ENCODE measurements at places on chromosomes 3 and 15. TPM values are rescaled to one million over a fixed set of nuclear protein-coding genes. Genes with fewer than 3 reads are reported as not detected.

DNA sequence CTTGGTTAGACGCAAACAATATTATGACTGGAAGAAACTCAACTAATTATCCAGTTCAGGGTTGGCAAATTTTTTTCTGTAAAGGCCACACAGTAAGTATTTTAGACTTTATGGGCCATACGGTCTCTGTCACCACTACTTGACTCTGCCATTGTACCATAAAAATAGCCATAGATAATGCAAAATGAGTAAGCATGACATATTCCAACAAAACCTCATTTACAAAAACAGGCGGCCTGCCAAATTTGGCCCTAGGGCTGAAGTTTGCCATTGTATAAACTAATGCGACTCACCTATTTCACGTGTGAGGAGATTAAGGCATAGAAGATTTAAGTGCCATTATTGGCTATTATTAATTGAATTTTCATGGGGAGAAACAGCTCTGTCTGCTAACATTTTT, 116.8 kb upstream of the CNTN6 start:
- H3K36me3 ChIP-seq = no peaks in the 10 kb centered on the region
- no peaks in the 10 kb centered on the region for H3K4me1 ChIP-seq
- no peaks in the 10 kb centered on the region for H3K27me3 ChIP-seq
- DNase-seq = no peak

- DNase-seq = no peak
- H3K36me3 ChIP-seq = peaks cover 8% of the 10 kb centered on the region
- peaks cover 32% of the 10 kb centered on the region for H3K4me1 ChIP-seq
- no peak overlapping the region for H3K4me3 ChIP-seq
These were observed 7.2 kb upstream of the MAP4 start for GRCh38 chr3:48023377-48023776.

DNA sequence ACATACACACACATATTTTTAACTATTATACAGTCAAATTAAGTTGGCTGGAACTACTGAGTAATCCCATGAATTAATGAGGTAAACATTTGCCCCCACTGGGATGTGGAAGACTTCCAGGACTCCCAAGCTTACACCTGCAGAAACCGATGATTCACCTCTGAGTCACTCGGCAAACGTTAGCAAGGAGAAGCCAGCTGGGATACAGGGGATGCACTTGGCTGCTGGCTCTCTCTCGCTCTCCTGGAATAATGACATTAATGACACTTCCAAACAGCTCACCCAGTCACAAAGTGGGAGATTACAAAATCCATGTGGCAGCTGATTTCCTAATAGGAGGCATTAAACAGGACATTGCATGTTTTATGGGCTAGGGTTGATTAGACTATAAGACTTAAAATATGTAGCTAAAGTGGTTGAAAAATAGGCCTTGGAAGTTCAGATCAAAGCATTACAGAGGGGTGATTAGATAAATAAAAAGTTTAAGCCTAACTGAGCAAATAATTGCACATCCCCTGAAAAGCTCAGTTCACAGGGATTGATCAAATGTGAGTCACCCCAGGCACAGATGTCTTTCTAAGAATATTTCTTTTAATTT, 500.9 kb downstream of the SOX2 start:
- H3K27ac ChIP-seq = no peak overlapping the region
- H3K27me3 ChIP-seq = no peaks in the 10 kb centered on the region
- DNase-seq = no peak
- no peaks in the 10 kb centered on the region for H3K36me3 ChIP-seq

DNA sequence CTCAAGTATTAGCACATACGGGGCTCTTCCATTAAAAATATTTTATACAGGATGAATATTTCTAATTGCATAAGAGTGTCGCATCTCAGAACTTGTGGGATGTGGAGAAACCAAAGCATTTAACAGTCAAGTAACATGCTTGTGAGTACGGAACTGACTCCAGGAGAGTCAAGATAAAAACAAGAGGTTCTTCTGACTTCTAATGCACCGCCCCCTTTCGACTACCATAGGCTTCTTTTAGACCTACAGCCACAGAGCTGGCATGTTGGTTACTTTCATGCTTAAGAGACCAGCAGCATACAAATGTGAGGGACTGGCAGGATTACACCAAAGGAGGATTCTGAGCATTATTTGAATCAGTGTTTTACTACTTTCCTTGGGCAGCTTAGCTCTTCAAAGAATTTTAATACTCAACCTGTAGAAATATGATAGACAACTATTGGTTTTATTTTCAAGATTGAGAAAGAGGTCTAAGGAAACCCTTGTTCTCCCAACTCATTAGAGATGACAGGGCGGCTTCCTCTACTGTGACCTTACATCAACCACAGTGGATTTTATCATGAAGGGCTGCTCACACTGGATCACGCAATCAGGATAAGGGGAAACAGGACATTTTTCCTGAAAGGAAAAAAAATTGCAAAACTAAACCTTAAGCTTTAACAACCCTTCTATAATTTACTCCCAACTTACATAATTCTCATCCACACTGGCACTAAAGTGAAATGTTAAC, 14.0 kb downstream of the ETV5 start:
- peaks cover 4% of the 10 kb centered on the region for H3K4me1 ChIP-seq
- H3K36me3 ChIP-seq = no peaks in the 10 kb centered on the region
- no peak for DNase-seq
- H3K27me3 ChIP-seq = peaks cover 22% of the 10 kb centered on the region

- H3K4me3 ChIP-seq = no peak overlapping the region
- H3K27me3 ChIP-seq = peaks cover 11% of the 10 kb centered on the region
- DNase-seq = no peak
- H3K27ac ChIP-seq = no peak overlapping the region
- no peaks in the 10 kb centered on the region for H3K36me3 ChIP-seq
These were observed 100.3 kb downstream of the FRMD5 start for GRCh38 chr15:44094781-44095180.

DNA sequence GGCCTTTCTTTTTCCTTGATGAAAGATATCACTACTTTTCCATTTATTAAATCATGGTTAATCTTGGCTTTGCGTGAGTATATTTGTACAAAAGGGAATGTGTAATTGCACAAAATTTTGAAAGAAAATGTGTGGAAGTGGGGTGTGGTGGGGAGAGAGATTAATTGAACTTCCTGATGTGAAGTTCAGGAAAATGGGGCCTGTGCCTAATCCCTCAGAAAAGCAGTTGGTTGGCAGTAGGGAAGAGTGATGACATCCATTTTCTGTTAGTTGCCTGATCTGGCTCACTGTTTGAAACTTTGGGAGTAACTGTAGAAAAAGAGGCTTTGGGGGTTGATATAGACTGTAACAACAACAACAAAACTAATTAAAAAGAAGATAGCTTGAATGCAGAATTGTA, 10.8 kb upstream of the IL20RB start:
- peaks cover 31% of the 10 kb centered on the region for H3K36me3 ChIP-seq
- peaks cover 46% of the 10 kb centered on the region for H3K4me1 ChIP-seq
- no peak overlapping the region for H3K27ac ChIP-seq
- no peak for DNase-seq
- no peak overlapping the region for H3K4me3 ChIP-seq

GRCh38 chr15:70569091-70569713, 194.2 kb downstream of the UACA start:
- no peaks in the 10 kb centered on the region for H3K36me3 ChIP-seq
- H3K27ac ChIP-seq = no peak overlapping the region
- H3K27me3 ChIP-seq = peaks cover 13% of the 10 kb centered on the region
- no peak for DNase-seq
- H3K4me1 ChIP-seq = no peaks in the 10 kb centered on the region
- H3K4me3 ChIP-seq = no peak overlapping the region

DNA sequence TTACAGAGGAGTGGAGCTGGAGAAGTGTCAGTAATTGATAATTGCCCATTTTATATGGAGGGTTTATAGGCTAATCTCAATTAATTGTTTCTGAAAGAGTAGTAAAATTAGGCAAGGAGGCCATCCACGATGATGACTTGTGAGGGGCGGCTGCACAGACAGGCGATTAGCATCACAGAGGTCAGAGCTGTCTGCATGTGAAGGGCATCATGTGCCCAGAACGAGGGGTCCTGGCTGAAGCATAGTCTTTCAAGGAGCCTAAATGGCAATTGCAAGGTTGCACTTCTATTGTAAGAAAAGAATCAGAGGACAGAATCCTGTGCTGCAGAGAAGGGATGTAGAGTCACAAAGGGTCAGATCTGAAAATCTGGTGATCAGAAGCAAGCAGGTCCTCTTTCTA, 196.6 kb downstream of the EBLN2 start:
- DNase-seq = no peak
- no peaks in the 10 kb centered on the region for H3K4me1 ChIP-seq
- H3K4me3 ChIP-seq = no peak overlapping the region
- no peak overlapping the region for H3K27ac ChIP-seq
- no peaks in the 10 kb centered on the region for H3K36me3 ChIP-seq

DNA sequence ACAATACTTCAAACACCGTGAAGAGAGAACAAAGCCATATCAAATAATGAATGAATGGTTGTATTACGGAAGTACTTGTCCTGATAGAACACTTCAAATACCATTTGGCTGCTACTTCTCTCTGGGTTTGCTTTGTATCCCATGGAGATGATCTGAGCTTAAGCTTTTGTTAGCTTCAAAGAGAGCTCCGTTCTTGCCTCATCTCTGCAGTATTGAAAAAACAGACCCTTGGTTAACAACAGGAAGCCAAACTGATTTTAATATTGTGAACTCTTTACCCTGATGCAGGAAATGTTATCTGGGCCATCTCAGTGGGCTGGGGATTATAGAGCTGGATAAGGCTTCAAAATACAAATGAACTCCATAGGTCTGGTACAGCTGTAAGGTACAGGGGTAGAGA, 101.0 kb downstream of the CHL1 start:
- H3K27ac ChIP-seq = peak overlapping the region; percentile 20
- DNase-seq = no peak
- H3K27me3 ChIP-seq = no peaks in the 10 kb centered on the region
- H3K4me3 ChIP-seq = no peak overlapping the region
- peaks cover 38% of the 10 kb centered on the region for H3K4me1 ChIP-seq
- peaks cover 3% of the 10 kb centered on the region for H3K36me3 ChIP-seq

- peaks cover 84% of the 10 kb centered on the region for H3K4me1 ChIP-seq
- DNase-seq = no peak
- peak overlapping the region; percentile 33 for H3K4me3 ChIP-seq
These were observed 152.3 kb downstream of the AKAP13 start for GRCh38 chr15:85532689-85533088.

- H3K27ac ChIP-seq = no peak overlapping the region
- H3K4me3 ChIP-seq = no peak overlapping the region
- no peak for DNase-seq
- H3K36me3 ChIP-seq = no peaks in the 10 kb centered on the region
- H3K4me1 ChIP-seq = no peaks in the 10 kb centered on the region
These were observed 289.5 kb downstream of the GABRG3 start for GRCh38 chr15:27260523-27260922.

- no peak overlapping the region for H3K4me3 ChIP-seq
- H3K36me3 ChIP-seq = no peaks in the 10 kb centered on the region
These were observed 134.2 kb downstream of the WDR72 start for GRCh38 chr15:53625260-53625659.

- no peaks in the 10 kb centered on the region for H3K36me3 ChIP-seq
- no peak for DNase-seq
- H3K27ac ChIP-seq = no peak overlapping the region
- peaks cover 15% of the 10 kb centered on the region for H3K27me3 ChIP-seq
These were observed 36.4 kb downstream of the ST8SIA2 start for GRCh38 chr15:92430069-92430440.

DNA sequence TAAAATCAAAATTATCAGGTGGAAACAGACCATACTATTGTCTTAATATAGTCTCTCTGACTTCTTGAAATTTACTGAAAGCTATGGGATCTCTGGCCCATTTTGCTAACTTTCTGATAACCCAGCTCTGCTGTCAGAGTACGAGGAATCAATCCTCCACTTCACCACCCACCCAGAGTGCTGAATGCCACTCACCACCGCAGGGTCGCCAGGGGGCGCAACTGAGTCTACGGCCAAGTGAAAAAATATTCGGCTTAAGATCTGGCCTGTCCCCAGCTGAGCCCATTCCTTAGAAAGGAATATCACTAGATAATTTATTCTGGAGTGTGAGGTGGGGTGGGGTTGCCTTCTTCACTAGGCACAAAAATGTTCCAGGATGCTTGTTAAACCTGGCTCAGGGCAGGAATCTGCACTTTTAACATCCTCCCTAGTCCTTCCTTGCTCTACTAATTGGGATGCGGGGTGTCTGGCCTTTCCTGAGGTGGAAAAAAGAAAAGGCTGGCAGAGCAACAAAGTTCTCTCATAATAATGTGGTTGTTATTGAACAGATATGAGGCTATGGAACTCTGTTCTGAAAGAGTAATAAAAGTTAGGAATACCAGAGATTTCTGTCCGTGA, 520.6 kb downstream of the MFSD1 start:
- no peaks in the 10 kb centered on the region for H3K36me3 ChIP-seq
- no peak for DNase-seq
- no peaks in the 10 kb centered on the region for H3K4me1 ChIP-seq

DNA sequence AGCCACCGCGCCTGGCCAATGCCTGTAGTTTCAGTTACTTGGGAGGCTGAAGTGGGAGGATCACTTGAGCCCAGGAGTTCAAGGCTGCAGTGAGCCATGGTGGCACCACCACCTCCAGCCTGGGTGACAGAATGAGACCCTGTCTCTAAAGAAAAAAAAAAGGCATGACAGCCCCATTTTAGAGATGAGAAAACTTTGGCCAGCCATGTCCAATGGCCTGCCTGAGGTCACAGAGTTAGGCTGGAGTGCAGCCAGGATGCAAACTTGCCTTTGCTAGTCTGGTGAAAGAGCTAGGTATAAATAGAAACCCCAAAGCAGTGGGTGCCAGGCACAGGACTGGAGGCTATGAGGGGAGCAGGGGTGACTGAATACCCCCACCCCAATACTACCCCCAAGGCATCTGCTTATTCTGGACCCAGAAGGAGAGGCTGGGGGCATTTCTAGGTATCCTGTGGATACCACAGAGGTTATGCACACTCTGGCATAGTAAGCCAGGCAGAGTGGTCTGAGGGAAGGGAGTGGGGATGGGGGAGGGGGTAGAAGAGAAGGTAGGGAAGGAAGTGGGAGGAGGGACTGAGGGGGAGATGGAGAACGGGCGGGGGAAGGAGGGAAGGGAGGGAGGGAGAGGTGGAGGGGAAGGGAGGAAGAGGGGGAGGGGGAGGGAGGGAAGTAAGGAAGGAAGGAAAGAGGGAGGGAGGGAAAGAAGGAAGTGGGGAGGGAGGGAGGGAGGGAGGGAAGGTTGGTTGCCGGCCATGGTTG, 16.2 kb upstream of the C15orf39 start:
- no peak overlapping the region for H3K4me3 ChIP-seq
- no peaks in the 10 kb centered on the region for H3K36me3 ChIP-seq
- no peak for DNase-seq

DNA sequence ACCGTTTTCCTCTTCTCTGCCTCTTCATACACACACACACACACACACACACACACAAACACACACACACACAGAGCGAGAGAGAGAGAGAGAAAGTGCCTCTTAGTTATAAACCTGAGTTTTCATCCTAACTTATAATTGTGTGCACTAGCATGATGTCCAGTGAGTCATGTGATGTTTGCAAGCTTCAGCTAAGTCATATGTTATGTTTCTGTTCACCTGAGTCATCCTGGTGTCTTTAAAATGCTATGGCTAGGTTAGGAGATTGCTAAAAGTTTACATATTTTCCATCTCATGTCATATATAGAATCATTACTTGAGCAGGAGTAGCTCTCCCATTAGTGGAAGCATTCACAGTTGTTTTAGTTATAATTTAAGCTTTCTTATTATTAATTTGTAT, 155.8 kb downstream of the EPHA6 start:
- no peak overlapping the region for H3K27ac ChIP-seq
- H3K36me3 ChIP-seq = no peaks in the 10 kb centered on the region
- no peak overlapping the region for H3K4me3 ChIP-seq
- no peaks in the 10 kb centered on the region for H3K27me3 ChIP-seq

GOLGA8N gene
- 4.3 TPM for total RNA-seq

REC114 gene
- not detected for total RNA-seq

SRGAP3 gene
- 0.58 TPM for total RNA-seq

SYNM gene
- total RNA-seq = 0.05 TPM

FOXL2NB gene
- not detected for total RNA-seq

SKOR1 gene
- 0.64 TPM for total RNA-seq
